Fibroblast of skin of scalp (primary cell): ENCODE measurements at places on chromosomes 12 and 14.

DNA sequence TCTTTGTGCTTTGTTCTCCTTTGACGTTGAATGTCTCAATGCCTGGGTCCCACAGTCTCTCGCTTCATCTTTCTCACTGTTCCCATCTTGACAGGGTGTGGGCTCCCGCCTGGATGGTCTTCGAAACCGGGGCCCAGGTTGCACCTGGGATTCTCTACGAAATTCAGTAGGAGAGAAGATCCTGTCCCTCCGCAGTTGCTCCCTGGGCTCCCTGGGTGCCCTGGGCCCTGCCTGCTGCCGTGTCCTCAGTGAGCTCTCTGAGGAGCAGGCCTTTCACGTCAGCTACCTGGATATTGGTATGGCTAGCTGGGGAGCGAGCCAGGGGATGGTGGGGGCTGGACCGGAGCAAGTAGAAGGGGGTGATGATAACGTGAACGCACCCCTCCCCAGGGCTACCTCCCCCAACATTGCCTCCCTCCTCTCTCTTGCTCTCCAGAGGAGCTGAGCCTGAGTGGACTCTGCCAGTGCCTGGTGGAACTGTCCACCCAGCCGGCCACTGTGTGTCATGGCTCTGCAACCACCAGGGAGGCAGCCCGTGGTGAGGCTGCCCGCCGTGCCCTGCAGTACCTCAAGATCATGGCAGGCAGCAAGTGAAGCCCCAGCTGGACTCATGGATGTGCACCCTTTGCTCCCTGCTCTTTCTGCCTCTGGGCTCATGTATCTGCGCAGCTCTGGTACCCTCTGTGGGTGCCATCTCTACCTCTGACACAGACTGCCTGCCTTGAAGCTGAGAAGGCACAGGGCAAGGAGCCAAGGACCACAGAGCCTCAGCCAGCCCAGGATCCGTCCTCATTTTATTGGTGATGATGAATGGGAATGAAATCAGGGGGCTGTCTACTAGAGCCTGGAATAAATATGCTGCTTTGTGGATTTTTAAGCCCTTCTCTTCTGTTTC, 1.5 kb downstream of the NPFF start:
- peak; percentile 45 for DNase-seq

- DNase-seq, result no peak
Measured at GRCh38 chr12:96361074-96361473, 39.2 kb downstream of the CDK17 start.

DNA sequence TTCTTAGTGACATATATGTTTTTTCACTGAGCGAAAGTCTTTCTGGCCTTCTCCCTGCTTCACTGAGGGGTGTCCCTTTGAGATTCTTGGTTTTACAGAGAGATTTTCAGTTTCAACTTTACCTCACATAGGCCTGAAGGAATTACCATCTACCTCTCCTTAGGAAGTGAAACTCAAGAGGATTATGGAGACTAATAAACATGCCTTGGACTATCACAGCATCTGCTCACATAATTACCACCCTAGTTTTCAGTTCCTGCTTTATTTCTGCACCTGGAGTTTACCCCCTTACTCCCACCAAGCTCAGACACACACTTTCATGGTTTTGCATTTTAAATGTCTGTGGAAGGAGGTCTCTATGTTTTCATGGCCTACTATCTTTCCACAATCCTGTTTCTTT, 118.3 kb upstream of the SCAF11 start:
- no peak for DNase-seq

GRCh38 chr12:109052097-109052413, 321 bp upstream of the USP30 start:
- DNase-seq, result no peak

DNA sequence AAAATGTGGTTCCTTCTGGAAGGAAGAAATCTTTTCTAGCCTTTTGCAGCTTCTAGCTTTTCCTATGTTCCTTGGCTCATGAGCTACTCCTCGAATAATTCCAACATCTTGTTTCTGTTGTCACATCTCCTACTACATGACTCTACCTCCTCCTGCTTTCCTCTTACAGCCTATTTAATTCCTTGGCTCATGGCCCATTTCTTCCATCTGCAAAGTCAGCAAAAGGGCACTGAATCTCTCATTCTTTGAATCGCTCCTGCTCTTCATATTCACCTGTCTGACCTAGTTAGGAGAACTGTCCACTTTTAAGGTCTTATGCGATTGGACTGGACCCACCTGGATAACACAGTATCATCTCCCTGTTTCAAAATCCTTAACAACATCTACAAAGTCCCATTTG, 15.8 kb downstream of the PRKD1 start:
- DNase-seq, result no peak

DNA sequence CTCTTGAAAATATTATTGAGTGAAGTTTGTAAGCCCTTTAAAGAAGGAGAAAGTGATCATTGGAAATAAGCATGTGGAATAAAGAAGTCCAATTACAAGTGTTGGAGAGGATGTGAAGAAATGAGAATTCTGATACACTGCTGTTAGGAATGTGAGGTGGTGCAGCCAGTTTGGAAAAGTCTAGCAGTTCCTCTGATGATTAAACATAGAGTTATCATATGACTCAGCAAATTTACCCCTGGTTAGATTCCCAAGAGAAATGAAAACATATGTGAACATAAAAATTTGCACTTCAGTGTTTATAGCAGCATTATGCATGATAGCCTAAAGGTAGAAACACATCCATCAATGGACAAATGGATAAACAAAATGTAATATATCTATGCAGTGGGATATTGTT, 319.9 kb downstream of the AEBP2 start:
- DNase-seq, result peak; percentile 87

DNA sequence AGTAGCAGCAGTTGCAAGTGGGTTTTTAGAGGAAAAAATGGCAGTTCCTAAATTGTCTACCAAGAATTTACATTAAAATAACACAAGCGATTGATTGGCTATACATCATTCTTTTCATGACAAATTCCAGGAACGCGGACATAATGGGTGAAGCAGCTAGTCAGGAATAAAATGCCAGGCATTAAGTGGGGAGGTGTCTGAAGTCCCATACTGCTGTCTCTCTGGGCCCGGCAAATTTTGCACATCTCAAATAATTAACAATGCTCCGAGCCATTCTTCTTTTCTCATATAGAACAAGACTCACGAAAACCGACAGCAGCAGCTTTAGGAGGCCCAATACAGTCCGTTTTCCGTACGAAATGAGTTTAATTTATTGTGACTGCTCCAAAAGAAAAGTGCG, 696 bp downstream of the RPL36AL start:
- no peak for DNase-seq

DNA sequence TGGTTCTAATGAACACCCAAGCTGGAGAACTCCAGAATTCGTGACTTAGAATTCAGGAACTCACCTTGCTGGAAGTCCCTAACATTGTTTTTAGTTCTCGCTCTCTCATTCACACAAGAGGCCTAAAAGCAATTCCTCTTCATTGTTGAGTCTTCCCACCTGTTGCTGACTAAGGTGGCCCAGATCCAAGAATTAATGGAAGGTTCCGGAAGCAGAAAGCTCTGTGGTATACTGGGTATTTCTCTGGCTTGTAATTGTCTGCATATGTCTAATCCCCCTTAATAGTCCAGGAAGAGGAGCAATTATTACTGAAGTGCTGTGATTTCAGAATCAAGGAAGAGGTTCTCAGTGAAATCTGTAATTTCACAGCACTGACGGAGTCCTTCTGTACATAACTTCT, 31.4 kb downstream of the TMEM233 start:
- no peak for DNase-seq

DNA sequence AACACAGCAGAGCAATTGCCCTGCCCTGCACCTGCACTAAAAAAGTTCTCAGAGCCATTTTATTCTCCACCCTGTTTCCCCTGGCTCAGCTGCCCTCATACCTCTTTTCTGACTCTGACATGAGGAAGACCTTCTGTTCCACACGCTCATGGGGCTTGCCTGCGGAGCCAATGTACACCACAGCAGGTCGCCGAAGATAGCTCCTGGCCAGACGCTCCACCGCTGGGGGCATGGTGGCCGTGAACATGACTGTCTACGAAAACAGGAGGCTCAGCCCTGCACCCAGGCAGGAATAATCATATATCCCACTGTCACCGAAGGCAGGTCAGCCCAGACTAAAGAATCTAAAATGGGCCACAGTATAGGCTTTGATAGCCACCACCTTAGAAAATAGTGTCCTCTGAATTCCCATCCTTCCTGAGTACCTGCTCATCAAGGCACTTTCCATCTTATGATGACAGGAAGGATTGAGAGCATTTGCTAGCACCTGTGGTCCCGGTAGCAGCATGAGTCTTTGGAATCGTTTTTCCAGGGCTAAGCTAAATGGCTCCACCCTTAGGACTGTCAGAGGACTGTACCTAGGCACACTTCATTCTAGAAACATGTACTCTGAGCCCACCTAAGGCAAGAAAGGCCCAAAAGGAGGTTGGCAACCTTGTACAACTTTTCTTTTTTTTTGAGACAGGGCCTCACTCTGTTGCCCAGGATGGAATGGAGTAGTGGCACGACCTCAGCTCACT, 14.2 kb downstream of the CACNB3 start:
- no peak for DNase-seq

DNA sequence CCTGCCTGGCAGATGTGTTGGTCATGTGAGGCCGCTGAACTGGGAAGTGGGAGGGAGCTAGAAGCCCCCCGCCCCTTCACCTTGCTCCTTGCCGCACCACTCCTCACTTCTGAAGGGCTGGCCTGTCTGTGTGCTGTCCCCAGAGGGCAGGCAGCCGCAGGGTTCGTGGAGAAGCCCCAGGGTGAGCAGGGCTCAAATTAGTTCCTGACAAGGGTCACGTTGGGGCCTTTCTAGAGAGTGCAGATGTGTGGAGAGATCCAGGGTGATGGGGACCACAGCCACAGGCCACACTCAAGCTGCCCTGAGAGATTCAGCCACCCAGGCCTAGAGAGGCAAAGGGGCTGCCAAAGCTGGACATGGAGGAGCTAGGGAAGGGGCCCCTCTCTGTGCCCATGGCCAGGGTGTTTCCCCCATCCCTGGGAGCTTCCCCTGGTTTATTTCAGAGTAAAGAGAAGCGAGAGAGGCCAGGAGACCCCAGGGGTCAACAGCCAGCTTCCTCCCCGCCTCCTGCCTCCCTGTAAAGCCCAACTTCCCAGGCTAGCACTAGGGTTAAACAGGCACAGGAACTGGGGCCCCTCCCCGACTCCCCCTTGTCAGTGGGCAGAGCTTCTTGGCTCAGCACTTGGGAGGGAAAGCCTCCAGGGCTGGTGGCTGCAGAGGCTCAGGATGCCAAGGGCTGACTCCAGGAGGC, 16.2 kb downstream of the SLC25A29 start:
- no peak for DNase-seq

- no peak for DNase-seq
Measured at GRCh38 chr14:37060496-37061260, 111.7 kb downstream of the SLC25A21 start.

DNA sequence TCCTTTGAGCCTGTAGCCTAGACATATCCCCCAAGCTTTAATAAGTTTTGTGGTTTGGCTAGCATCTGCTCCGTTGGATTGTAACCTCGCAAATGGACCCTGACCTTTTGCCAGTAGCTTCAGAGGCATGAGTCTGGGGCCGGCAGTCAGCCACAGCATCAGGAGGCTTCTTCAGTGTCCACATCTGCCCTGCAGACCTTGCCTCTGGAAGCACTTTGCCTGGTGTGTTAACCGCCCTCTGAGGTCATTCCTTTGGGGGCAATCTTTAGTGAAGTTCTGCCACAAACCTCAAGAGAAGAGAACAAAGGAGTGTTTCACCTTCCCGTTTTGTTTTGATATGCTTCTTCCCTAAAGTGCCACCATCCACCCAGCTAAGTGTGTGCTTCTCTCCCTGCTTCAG, 71.4 kb downstream of the GNS start:
- no peak for DNase-seq

- DNase-seq, result peak; percentile 51
Measured at GRCh38 chr14:68235011-68235410, 415.4 kb downstream of the RAD51B start.

DNA sequence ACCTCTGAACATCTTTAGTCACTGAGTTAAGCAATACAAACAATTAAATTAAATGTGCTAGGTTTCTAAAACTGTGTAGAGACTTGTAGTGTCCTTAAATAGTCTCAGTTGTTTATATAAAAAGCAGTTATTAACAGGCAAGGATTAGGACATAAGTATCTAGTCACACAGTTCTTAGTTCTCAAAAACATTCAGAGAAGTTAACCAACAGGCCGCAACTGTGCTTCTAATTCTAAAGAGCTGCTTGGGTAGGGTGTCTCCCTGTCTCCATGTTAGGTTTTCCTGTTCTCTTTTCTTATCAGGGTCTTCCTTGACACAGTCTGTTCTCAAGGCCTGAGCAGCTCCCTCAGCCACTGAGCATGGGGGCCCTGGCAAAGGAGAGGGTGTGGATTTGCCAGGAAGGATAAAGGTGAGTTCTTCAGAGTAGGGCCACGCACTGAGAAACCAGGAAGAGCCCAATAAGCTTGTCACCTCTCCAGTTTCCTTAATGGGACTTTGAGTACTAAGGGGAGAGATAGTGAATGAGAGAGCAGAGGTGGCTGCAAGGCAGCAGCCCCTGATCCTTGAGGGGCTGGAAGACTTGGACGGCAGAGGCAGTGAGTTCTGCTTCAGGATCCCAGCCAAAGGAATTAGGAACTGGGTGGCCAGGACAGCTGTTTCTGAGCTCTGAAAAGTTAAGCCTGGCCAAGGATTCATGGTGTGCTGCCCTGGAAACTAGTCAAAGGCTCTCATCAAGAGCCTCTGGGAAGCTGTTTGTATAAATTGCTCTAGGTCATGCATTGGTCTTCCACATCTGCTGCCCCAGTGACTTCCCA, 177.3 kb downstream of the MYRFL start:
- no peak for DNase-seq

- DNase-seq, result peak; percentile 28
Measured at GRCh38 chr12:38689704-38690103, 215.7 kb downstream of the CPNE8 start.

DNA sequence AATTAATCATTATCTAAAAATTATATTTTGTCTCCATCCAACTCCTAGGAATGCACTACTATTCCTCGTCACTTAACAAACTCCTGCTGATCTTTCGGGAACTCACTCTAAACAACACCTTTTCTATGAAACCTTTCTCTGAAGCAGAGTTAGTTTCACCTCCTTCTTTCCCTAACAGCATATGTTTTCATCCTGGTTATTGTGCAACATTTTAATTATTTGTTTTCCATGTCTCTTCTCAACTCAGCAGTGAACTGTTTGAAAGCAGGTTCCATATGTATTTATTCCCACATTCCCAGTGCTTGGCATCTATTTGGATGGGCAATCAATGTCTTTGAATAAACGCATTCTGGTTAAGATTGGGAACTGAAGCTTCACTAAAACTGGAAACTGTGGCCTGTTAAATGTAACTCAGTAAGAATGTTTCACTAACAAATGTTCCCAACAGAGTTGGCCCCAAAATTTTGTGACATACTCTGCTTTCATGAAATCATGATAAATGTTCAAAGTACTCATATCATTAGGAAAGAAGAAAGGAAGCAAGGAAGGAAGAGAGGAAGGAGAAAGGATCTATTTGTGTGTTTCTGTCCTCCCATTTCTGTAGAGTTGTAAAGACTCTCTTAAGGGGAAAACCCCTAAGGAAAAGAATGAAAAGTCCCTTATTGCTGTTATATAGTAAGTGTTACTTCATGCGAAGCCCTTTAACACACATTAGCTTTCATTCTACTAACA, 13.9 kb upstream of the LGR5 start:
- DNase-seq, result no peak

- peak; percentile 53 for DNase-seq
Measured at GRCh38 chr14:55136241-55136640, 7.2 kb downstream of the LGALS3 start.

- no peak for DNase-seq
Measured at GRCh38 chr12:98344046-98344930, 171.1 kb upstream of the TMPO start.

GRCh38 chr12:2583091-2583497, 211.7 kb upstream of the FKBP4 start:
- DNase-seq, result peak; percentile 51
